Bronchial epithelial cell (primary cell): ENCODE measurements at places on chromosomes 11 and 22. TPM values are rescaled to one million over a fixed set of nuclear protein-coding genes. Genes with fewer than 3 reads are reported as not detected.

DNA sequence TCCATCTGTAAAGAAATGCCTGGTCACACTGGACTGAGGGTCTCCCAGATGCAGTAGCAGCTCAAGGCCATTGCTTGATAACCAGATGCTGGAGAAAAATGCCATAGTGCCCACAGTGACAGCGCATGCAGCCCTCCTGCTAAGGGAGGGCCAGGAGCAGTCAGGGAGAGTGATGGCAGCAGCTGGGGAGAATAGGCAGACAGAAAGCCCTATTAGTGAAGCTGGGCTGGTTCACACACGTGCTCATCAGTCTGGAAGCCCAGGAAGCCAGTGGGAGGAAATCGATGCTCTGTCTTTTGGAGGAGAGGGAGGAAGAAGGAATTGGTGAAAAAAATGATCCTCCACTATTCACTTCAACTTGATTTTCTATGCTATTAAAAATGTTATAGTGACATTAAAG, 82.9 kb downstream of the OSBP2 start:
- no peak for DNase-seq

GRCh38 chr11:60905551-60906113, 753 bp downstream of the PRPF19 start:
- peak; percentile 88 for DNase-seq

- no peak for DNase-seq
These were observed 293.3 kb downstream of the BRD1 start for GRCh38 chr22:49534386-49534785.

DNA sequence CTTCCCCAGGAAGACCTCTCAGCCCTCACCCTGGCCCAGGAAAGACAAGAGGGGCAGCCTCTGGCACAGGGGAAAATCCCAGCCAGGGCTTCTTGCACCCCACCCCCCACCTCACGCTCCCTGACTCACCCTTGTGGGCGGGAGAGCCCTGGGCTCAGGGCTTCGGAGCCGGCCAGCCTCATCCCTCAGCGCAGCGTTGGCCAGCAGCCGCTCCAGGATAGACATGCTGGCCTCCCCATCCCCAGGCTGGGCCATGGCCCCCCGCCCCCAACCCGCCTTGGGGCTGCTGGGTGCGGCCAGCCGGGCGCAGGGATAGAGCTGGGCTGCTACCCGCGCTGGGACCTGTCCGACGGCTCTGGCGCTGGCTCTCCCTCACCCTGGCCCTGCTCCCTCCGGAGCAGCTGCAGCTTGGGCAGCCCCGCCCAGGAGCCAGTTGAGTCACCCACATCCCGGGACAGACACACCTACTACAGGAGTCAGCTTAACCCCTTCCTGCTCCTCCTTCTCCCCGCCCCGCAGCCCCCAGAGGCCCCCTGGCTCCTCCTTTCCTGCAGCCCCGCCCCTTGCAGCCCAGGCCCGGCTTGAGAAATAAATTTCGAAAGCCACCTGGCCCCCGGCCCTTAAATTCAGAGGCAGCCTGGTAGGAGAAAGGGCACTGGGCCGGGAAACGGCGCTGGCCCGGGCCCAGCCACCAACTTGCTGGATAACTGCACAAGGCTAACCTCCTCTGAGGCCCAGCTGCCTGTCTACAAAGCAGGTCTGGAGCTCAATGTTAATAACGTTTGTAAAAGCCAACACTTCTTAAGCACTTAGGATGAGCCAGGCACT, 13.4 kb downstream of the TNKS1BP1 start:
- DNase-seq = peak; percentile 92

Gene PARVA
- 7.6 and 9.3 TPM in 2 replicates for total RNA-seq

Gene DCDC1
- total RNA-seq = not detected in 2 replicates

Gene CASP5
- 6.9 TPM in 1 of 2 replicates, not detected in the other for total RNA-seq

DNA sequence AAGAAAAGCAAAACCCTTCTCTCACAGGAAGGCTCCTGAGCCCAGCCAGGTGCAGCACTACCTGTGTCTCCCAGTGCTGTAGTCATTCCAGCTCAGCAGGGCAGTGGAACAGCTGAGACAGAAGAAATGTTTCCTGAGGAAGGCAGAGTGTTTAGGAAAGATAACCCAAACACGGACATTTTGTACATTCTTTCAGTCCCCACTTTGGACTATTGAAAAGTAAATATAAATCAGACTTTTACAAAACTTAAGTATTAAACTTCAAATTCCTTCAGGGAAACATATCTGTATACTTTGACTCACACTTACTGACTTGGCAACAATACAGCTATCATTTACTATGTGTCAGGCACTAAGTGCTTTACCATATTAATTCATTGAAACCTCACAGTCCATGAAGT, 40.4 kb downstream of the RRAS2 start:
- peak; percentile 79 for DNase-seq

Gene OR51B6
- total RNA-seq = not detected in 2 replicates

GRCh38 chr22:17866127-17866526, 91.9 kb upstream of the BID start:
- DNase-seq = no peak

GRCh38 chr11:122440811-122441665, 214.5 kb upstream of the UBASH3B start:
- no peak for DNase-seq

Gene GRIA4
- total RNA-seq = under 0.01 TPM in 1 of 2 replicates, not detected in the other

GRCh38 chr22:48718818-48719500, 1108.7 kb downstream of the BRD1 start:
- no peak for DNase-seq

DNA sequence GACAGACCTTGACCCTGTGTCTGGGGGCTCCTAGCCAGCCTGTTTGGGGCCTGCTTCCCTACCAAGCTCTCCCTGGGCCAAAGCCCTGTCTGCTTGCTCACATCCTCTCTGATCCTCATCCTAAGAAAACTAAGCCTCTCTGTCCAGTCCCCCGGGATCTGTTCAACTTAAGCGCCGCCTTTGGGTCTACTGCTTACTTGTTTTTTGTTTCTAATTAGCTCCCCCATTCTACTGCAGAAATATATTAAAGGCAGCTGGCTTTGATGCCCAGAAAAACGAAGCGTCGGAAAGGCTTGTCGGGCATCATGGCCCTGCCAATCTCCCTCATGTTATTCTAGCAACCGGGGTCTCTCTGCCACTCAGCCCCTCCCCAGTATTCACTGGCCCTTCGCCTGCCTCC, 3.4 kb downstream of the DSCAML1 start:
- no peak for DNase-seq

GRCh38 chr11:13119941-13120520, 110.9 kb downstream of the RASSF10 start:
- no peak for DNase-seq

GRCh38 chr11:9385327-9385899, 961 bp downstream of the IPO7 start:
- peak; percentile 40 for DNase-seq

Gene NDUFV1
- total RNA-seq = 242 and 252 TPM in 2 replicates

- no peak for DNase-seq
These were observed 32.5 kb downstream of the NOX4 start for GRCh38 chr11:89458716-89459115.

Gene MOV10L1
- 0.26 and 1.4 TPM in 2 replicates for total RNA-seq

Gene ILK
- 47.0 and 70.3 TPM in 2 replicates for total RNA-seq

DNA sequence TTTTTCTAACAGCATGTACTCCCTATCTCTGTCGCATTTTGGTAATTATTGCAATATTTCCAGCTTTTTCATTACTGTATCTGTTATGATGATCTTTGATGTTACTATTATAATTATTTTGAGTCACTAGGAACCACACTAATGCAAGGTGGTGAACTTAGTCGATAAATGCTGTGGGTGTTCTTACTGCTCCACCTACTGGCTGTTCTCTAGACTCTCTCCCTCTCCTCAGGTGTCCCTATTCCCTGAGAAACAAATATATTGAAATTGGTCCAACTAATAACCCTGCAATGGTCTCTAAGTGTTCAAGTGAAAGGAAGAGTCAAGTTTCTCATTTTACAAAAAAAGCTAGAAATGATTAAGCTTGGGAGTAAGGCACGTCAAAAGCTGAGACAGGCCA, 10.5 kb downstream of the ARL14EP start:
- DNase-seq = peak; percentile 28

- no peak for DNase-seq
These were observed at the start of gene MYRF for GRCh38 chr11:61752117-61752924. MYRF (plus strand) TSS chr11:61752636; CDS start chr11:61752745, 109 bp downstream.

- no peak for DNase-seq
These were observed 94.3 kb downstream of the ZNF280B start for GRCh38 chr22:22414266-22414665.

Gene PRR33
- not detected in 2 replicates for total RNA-seq

GRCh38 chr11:63873311-63873710, 34.4 kb downstream of the MARK2 start:
- DNase-seq = no peak

- no peak for DNase-seq
These were observed 344.9 kb downstream of the DYNC2H1 start for GRCh38 chr11:103453915-103454709.

- DNase-seq = no peak
These were observed 122.6 kb downstream of the ABTB2 start for GRCh38 chr11:34235189-34235588.

DNA sequence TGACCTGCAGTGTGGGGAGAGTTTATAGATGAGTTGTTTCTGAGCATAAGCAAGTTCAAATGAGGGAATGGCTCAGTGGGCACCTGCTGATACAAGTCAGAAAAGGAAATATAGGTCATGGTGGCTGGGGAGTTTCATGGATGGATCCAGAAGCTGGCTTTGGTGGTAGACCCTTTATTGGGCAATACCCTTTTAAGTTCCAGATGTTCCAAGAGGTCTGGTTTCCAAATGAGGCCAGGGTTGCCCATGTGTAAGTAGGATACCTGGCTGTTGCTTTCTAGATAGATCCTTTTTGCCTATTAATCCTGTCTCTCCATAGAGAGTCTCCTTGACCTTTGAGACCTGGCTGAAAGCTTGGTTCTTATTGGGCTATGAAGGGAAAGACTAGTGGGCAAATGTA, 2.2 kb downstream of the STIM1 start:
- no peak for DNase-seq

Gene APOL4
- under 0.01 and 0.77 TPM in 2 replicates for total RNA-seq

DNA sequence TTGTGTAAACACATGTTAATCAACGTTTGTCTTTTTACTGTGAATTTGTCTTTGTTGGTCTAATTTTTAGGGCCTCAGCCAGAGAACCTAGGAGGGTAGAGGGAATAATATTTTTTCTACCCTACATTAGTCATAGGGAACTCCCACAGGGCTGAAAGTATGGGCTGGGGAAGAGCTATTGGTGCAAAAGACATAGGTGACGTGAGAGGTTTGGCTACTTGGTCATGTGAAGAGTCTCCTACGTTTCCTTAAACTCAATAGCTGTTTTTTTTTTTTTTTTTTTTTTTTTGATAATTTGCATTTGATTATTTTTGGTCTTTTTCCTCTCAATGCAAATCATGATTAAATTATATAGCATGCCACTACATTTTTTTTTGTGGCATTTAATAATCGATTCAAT, 15.9 kb upstream of the MMP7 start:
- DNase-seq = peak; percentile 28

DNA sequence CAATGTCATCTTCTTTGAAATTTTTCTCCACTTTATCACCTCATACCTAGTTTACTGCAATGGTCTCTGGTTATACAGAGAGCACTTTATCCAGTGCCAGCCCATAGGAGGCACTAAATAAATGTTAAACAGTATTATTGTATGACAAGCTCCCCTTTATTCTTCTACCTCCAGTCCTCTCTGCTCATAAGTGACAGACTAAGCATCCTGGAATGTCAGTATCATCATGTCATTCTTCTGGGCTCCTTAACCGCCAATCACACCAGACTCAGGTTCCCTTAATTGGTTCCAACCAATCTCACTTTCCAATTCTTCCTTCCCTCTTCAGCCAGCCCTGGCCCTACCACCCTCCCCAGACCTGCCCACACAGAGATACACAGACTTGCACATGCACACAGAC, 93.1 kb downstream of the RPL27A start:
- no peak for DNase-seq

Gene NAALAD2
- total RNA-seq = not detected in 2 replicates

GRCh38 chr11:5818245-5818886, 9.6 kb downstream of the OR52N2 start:
- no peak for DNase-seq

DNA sequence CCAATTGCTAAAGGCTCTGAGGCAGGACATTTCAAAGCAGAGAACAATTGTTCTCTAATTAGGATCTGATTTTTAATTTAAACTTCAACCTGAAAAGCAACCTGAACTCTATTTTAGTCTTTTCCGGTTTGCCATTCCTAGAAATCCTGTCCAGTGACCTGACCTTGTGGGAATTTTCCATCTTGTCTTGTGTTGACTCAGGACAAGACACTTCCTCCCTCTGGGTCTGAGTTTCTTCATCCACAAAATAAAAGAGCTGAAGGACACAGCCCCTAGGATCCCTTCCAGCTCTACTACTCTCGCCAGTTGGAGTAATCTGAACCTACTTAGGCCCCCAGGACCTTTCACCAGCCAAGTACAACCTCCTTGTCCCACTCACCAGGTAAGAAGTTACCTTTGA, 66.5 kb upstream of the POU2AF1 start:
- DNase-seq = no peak

DNA sequence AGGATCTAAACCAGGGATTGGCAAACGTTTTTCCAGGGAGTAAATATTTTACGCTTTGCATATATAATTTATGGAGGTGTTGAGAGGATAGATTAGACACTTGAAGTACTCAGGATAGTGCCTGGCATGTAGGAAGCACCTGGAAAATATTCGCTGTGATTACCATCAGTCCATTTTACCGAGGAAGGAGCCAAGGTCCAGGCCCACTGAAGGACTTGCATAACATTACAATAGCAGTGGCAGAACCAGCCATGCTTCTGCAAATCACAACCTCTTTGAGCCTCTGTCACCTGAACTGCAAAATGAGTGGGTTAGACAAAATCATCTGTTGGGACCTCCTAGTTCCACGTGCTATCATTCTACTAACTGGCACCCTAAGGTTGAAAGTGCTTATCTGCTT, 5.4 kb downstream of the FUT4 start:
- no peak for DNase-seq

Gene TEX54
- not detected in 2 replicates for total RNA-seq

Gene SCN3B
- 0.26 and 0.64 TPM in 2 replicates for total RNA-seq

Gene OR51B5
- not detected in 2 replicates for total RNA-seq

Gene SLC25A17
- total RNA-seq = 19.6 and 27.4 TPM in 2 replicates

Gene TECTA
- under 0.01 and 0.38 TPM in 2 replicates for total RNA-seq

GRCh38 chr22:36492109-36492508, 10.7 kb upstream of the TXN2 start:
- DNase-seq = no peak

DNA sequence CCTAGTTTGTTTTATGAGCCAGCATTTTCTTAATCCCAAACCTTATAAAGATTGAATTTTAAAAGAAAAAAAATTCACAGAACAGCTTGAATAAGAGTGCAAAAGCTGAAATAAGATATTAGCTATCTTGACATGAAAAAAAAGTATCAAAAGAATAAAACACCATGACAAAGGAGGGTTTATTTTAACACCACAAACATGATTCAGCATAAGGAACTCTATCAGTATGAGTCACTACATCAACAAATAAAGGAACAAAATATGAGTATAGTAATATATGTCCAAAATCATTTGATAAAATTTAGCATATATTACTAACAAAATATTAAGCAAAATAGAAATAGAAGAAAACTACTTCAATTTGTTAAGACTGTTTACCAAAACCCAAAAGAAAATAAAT, 9.6 kb upstream of the LMO1 start:
- DNase-seq = peak; percentile 83

Gene UBQLN3
- total RNA-seq = 0.13 TPM in 1 of 2 replicates, not detected in the other

Gene DTX4
- 2.4 and 2.6 TPM in 2 replicates for total RNA-seq

- DNase-seq = peak; percentile 36
These were observed 189.5 kb downstream of the DDX10 start for GRCh38 chr11:108854346-108854745.

Gene NPTXR
- under 0.01 TPM in 2 replicates for total RNA-seq

Gene STT3A
- total RNA-seq = 124 and 167 TPM in 2 replicates

- DNase-seq = no peak
These were observed 5.4 kb upstream of the CRTAM start for GRCh38 chr11:122832721-122833470.
